ENCODE measurements at places on chromosomes 5 and 9. TPM values are rescaled to one million over a fixed set of nuclear protein-coding genes. Genes with fewer than 3 reads are reported as not detected.

RASGRF2 gene
- total RNA-seq: not detected

PCDH12 gene
- not detected for total RNA-seq

CD14 gene
- 0.64 TPM for total RNA-seq

SCGB3A2 gene
- not detected for total RNA-seq

CDH12 gene
- not detected for total RNA-seq

NRG2 gene
- not detected for total RNA-seq

GRCh38 chr9:110748251-110748893 lies 79.8 kb downstream of the MUSK start:
- DNase-seq: no peak

DNA sequence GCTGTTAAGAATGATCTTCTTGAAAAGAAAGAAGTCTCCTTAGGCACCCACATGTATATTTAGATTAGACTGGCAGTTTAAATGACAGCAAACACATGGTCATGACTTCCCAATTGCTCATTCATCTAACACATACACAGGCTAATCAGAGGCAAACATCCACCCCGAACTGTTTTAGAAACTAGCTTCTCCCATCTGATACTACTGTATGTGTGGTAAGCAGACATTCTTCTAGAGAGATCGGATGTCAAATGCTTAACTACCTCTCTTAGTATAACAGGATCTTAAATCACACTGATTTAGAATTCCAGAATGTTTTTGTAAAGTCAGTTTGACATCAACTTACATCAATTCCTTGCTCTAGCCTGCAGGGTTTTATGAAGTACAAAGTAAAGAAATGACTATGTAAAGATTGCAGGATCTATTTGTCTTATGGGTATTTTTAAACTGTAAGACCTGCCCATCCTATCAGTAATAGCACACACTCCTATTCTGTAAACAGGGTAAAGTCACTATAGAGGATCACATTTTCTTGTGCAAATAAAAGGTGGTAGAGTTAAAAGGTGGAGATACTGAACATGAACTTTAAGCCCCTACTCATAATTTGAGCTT lies 239.7 kb downstream of the MLLT3 start:
- DNase-seq: peak; percentile 79

GRCh38 chr9:107734256-107735013 lies 244.9 kb upstream of the KLF4 start:
- DNase-seq: peak; percentile 70

DNA sequence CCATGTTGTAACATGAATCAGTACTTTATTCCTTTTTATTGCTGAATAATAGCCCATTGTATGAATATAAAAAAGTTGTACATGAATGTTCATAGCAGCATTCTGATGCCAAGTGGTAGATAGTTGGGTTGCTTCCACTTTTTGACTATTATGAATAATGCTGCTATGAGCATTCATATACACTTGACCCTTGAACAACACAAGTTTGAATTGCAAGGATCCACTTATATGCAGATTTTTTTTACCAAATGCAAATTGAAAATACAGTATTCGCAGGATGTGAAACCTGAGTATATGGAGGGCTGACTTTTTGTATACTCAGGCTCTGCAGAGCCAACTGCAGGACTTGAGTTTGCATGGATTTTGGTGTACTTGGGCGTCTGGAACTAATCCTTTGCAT lies 14.7 kb upstream of the SIL1 start:
- no peak for DNase-seq

DNA sequence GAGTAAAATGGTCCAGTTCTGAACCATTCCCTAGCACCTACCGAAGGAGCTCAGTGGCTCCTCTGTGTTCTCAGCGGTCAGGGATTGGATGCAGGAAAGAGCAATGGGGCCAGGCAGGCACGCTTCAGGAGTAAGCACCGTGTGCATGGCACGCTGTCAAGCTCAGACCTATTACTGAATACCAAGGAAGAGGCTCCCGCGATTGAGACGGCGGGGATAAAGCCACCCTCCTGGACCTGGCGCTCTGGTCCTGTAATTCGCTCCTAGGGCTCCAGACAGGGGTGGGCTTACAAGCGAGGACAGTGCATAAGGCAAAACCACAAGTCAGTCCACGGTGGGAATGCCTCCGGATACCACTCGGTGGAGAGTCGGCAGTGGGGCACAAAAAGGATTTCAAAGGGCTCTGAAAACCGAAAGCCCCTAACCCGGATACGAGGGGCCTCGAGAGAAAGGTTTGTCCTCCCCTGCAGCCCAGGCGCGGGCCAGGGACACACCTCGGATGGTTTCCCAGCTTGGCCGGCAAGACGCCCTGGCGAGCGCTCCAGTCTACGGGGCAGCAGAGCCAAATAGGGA lies 988 bp downstream of the OXCT1 start:
- DNase-seq: no peak

- DNase-seq: no peak
Observed at GRCh38 chr5:171654881-171655280, 130.7 kb upstream of the SMIM23 start.

DNA sequence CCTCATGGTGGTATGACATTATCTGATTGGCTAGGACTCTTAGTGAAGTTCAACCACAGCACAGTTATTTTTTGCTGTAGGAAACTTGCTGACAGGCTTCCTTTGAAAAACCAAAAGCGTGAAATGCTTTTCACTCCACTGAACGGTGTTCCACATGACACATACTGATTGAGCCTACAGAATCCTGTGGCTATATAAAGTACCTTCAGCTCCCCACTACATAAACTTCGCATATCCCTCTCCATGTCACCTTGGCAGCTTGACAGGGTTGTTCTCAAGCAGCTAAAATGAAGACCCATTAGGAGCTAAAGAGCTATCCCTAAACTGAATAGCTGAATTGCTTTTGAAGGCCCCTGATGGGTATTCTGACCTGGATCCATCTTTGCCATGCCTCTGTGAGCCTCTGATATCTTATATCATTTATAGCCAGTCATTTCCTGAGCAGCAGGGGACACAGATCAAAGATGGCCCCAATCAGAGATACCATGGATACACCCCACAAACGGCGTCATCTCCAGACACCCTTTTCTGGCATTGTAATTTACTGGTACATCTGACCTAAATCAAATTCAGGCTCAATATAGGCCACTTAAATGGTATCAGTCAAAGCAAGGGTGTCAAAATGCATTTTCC lies 91.5 kb downstream of the APBA1 start:
- no peak for DNase-seq

DNA sequence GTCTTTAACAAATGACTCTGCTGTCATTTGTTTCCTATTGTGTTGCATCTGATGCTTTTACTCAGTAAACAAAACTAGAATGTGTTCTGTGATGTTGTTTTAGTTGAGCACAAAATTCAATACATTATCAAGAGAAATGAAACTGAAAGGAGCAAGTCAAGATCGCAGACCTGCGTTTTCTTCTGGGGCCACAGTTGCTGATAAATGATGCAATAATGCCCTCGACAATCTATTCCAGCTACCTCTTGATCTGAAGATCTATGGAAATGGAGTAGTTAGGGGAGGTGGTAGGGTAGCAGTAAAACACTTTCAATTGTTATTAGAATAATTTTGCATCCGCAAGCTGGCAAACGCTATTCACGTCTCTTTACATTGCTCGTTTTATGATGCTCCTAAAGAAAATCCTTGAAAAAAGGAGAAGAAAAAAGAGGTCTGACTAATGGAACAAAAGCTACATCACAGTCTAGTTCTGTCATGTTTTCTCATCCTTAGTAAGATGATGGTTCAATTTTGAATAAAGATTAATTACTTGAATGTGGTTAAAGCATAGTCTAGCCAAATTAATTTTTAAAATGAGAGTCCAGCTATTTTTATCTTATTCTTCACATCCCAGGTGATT lies 1.6 kb downstream of the ZNF366 start:
- DNase-seq: no peak

GRCh38 chr9:19550009-19550408 lies 141.2 kb downstream of the ACER2 start:
- DNase-seq: no peak

GRCh38 chr9:135255841-135256580 lies 168.5 kb downstream of the OLFM1 start:
- DNase-seq: no peak

DNA sequence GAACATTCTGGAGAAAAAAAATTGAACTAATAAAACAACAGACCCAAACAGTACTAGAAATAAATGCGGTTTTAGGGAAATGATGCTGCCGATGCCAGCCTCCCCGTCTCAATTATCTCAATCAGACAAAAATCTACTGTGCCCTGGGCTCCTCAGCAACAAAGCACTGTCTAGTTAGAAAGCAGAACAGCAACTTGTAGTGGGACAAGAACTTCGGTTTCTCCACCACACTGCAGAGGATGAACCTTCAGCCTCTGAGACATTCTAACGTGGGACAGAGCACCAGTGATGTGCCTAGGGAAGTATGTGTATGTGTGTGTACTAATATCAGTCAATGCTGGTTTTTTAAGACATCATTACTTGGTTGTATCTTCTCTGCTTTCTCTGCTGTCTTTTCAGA lies 11.1 kb upstream of the CAST start:
- no peak for DNase-seq

GRCh38 chr9:102435427-102435826 lies 559.7 kb upstream of the CYLC2 start:
- DNase-seq: no peak

DNA sequence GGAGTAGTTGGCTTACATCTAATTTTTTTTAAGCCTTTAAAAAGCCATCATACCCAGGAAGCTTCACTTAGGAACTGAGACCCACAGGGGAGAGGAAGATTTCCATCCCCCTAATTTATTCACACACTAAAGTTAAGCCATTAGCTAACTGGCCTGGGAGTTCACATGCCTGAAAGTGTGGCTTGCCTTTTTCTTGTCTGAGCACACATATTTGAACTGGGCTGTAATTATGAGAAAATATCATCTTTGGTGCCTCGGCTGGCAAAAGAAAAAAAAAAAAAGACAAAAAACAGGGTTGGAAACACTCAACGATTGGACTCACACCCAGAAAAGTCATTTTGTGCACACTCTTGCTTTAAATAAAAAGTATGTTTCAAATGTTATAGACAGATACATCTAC lies 847.3 kb downstream of the MAT2B start:
- DNase-seq: no peak

GRCh38 chr5:121285801-121286521 lies 565.7 kb upstream of the FTMT start:
- no peak for DNase-seq

DNA sequence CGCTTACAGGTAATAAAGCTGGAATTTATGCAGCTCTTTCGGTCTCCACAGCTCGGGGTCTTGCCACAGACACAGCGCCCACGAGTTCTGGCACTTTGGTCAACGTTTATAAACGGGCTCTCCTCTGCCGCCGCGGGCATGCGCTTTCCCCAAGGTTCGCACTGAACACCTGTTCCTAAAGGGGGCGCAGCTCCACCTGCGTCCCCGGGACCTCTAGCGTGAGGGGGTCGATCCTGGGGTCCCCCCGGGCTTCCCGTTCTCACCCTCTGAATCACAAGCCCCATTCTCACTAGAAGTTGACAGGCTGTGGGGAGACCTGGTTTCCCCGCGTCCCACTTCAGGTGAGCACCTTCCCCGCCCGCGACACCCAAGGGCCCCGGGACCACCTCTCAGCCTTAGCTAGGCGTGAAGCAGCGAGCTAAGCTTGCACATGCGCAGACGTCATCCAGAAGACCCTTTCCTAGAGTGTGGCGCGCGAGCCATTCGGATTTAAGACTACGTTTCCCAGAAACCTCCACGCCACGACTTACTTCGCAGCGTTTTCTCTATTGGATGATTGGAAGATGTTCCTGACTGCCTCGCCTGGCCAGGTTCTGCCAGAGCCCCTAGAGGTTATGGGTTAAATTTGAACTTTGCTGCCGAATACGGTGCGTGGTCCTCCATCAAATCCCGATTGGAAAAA lies 21.3 kb upstream of the ZNF782 start:
- peak; percentile 92 for DNase-seq

DNA sequence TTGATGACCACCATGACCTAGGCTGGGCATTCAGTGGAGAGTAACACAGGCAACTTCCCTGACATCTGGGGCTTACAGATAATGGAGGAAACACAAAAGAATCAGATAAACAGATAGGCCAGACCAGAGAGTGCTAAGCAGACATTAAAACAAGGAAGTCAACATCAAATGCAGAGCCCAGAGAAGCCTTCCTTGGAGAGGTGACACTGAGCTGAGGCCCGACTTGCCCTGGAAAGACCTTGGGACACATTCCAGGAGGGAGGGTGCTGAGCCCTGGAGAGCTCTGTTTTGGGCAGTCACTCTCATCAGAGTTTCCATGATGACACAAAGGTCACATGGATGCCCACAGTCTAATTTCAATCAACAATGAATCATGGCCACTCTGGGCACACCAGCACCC lies 31.9 kb upstream of the C5orf58 start:
- no peak for DNase-seq

GRCh38 chr9:137545123-137545522 lies 5.1 kb downstream of the PNPLA7 start:
- no peak for DNase-seq

DNA sequence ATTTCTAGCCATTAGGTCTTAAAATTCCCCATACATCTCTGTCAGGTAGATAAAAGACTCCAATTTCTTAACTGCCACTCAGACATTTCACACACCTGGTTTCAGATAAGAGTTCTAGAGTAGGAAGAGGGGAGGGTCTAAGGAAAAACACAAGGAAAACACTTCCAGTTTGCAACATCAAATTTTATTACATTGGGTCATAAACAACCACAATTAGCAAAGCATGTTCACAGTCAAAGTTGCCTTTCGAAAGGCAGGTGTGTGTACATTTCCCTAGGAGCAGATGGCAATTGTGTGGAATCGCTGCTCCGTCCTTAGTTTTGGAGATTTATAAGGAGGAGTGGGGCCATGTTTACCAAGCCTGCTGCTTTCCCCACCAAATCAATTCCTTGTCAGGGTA lies 120.8 kb downstream of the DMRT2 start:
- DNase-seq: no peak

DNA sequence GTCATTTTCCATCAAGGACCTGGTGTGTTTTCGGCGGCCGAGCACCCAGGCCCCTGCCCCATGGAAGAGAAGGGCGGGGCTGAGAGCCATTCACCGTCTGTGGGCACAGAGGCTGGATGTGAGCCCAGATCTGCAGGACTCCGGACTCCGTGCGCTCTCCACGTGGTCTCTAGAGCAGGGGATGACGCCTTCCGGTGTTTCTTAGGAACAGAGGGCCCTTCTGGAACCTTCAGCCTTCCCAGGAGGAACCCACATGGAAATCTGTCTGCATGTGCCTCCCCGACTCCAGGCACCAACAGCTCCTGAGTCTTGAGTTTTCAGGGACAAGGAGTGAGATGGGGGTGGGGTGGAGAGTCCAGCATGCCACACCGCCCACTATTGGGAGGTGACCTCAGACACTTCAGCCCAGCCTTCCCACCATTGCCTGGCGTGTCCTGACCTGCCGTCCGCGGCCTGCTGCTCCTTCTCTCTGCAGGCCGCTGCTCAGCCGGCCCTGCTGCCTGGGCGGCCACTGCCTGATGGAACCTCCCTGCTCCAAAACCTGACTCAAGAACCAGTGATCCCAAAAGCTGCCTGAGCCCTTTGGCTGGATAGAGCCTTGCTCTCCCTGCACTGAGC lies 2.4 kb upstream of the RXRA start:
- DNase-seq: peak; percentile 28

Measured in myocyte (in vitro differentiated cells).